ENCODE measurements at places on chromosomes 3 and 15.

DNA sequence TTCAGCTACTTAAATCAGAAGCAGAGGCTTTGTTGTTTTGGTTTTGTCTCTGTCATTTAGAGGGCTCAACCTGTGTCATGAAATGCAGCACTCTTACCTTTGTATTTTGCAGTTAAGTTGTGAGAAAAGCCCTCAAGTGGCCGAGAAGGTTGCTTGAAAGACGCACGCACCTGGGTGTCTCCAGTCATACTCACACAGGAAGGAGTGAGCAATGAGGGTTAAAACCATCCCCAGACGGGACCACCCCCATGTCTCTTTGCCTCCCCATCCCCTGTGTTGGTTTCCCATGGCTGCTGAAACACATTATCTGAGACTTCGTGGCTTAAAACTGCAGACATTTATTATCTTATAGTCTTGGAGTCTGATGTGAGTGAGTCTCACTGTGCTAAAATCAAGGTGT is 376.1 kb upstream of the CFAP20DC start:
- peak; percentile 10 for DNase-seq

- no peak for DNase-seq
These were observed 106.3 kb downstream of the ZBTB20 start for GRCh38 chr3:115040673-115041286.

DNA sequence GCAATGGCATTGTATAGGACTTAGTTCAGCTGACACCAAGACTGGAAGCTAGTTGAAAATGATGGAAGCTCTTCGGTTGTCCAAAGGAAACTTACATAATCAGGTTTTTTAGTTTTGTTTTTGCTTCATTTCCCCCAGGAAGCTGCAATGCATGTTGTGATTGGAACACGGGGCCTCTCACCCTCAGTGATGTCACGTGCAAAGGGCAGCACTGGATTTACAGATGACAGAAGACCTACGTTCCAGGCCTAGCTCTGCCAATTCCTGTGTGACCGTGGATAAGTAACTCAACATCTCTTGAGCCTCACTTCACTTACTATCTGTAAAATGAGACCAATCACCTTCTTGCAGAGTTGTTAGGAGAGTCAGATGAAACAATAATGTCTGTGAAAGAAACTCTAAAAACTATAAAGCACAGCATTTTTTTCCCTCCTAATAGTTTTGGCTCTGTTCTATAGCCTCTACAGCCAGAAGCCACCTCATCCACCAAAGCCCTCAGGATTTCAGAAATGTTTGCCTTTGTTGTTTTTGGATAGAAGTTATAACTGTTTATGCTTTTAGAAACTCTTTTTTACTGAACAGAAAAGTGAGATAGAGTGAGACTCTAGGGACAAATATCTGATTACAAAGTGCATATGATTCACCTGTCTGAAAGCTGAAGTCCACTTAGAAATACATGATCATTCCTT is 4.6 kb downstream of the RBSN start:
- DNase-seq: no peak

DNA sequence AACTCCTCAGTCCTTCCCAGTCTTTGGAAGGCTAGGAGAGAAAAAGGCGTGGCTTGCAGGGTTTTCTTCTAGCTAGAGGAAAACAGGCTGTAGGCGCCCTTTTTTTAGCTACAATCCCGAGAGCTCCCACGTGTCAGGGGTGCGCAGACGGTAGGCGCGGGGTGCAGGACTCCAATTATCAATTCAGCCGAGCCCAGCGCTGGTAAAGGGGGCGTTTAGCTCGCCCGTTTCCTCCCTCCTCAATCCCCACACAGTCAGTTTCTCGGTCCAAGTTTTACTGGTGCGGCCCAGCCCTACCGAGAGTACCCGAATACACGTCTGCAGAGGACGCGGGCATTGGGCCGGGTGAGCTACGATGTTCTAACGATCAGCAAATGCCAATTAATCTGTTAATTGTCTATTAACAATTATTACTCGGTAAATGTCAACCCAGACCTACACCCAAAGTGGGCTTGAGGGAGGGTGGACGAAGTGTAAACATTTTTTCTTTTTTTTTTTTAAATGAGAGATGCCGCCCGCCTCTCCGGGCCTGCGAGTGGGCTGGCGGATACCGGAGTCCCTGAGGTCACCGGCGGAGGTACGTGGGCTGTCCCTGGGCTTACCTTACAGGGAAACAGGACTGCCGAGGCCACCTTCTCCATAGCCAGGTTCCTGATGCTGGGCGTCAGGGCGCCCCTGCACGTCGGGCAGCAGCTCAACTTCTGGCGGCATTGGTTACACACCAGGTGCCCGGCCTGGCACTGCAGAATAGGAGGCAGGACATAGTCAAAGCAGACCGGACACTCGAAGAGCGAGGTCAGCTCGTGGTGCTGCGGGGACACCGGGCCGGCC is 923 bp downstream of the SIAH2 start:
- DNase-seq: no peak

GRCh38 chr3:196886144-196886543 is 18.4 kb downstream of the SENP5 start:
- DNase-seq: no peak

GRCh38 chr3:59430341-59430740 is 380.5 kb upstream of the CFAP20DC start:
- no peak for DNase-seq

GRCh38 chr3:50383750-50384149 is 24.4 kb upstream of the TMEM115 start:
- DNase-seq: no peak

GRCh38 chr15:33580526-33580925 is 269.8 kb downstream of the RYR3 start:
- no peak for DNase-seq

DNA sequence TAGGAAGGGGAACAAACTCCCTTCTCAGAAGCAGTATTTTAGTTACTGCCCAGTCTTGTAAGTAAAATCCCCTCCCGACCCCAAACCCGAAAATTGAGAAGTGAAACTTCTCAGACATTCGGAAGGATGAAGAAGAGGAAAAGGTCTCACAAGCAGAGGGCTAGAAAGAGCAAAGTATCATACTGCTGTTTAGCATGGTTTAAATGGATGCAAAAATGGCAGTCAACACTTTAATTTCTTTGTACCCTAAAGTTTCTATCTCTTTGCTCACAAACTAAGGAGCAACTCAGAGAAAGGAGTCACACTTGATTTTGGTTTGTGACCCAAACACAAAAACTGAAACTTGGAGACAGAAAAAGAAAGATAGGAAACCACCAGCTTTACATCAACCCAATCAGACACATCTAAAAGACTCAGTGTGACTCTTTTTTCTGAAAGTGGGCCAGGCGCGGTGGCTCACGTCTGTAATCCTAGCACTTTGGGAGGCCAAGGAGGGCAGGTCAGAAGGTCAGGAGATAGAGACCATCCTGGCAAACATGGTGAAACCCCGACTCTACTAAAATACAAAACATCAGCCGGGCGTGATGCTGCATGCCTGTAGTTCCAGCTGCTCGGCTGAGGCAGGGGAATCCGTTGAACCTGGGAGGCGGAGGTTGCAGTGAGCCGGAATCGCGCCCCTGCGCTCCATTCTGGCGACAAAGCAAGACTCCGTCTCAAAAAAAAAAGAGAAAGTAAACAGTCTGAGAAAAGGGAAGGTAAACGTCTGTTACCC is 63.2 kb upstream of the ATP11B start:
- no peak for DNase-seq

DNA sequence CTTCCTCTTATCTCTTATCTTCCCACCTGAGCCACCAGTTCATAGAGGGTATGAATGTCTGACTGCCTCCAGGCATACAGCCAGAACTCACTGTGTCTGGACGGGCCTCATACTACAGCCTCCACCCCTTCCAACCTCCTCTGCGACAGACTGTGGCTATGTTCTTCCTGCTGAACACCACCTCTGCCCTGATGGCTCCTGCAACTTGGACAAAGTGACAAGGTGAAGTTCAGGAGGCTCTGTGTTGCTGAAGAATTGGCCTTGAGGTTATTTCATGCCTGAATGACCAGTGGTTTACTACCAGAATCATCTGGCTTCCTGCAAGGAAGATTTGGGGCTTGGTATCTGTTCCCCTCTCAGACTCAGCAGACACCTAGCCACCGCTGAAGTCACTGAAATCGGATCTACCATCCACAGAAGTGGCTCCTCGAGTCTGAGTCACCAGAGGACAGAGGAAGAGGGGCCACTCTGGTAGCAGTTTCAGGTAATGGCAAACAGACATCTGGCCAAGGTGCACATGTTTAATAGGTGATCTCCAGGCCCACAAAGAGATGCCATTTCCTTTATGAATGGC is 14.2 kb upstream of the ULK3 start:
- DNase-seq: no peak

DNA sequence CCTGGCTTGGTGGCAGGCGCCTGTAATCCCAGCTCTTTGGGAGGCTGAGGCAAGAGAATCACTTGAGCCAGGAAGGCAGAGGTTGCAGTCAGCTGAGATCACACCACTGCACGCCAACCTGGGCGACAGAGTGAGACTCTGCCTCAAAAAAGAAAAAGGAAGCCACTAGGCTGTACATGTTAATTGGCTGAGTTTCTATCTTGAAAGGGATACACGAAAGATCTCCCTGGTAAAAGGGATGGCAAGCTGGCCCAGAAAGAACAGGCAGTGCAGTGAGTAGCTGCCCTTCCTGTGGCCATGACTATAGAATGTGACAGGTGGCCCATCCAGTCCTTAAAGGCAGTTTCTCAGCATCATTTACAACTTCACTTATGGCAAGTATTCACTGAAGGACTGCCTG is 12.3 kb downstream of the LRIG1 start:
- DNase-seq: no peak

DNA sequence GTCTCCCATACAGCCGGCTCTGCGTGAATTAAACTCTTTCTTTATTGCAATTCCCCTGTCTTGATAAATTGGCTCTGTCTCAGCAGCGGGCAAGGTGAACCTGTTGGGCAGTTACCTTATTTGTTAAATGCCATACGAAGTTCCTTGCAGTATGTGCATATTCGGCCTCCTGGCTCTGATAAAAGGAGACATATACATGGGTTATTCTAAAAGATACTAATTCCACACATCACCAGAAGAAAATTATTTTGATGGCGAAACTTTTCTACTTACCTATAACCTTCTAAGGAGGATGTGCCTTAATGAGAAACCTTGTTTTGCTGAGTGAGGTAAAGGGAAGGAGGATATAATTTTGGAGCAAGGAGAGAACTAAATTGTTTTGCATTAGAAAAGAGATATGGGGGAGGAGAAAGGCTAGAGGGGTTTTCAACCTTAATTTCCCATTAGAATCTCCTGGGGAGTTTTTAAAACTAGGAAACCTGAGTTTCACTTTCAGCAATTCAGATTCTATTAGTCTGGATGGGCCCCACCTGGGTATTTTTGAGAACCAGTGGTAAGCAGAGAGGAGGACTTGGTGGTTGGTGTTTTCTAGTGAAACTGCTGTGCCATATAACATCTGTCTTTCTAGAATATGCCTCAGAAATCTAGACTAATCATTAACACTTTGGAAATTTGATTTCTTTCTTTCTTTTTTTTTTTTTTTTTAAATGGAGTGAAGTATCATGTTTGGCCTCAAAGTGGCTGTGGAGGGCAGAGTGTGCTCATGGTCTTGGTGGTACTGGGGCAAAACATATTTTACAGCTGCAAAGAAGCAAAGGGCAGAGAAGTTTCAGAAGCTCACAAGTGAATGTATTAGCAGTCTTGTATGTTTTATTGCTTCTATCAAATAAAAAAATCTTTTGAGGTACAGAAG is 23.0 kb downstream of the NANOGP8 start:
- no peak for DNase-seq

DNA sequence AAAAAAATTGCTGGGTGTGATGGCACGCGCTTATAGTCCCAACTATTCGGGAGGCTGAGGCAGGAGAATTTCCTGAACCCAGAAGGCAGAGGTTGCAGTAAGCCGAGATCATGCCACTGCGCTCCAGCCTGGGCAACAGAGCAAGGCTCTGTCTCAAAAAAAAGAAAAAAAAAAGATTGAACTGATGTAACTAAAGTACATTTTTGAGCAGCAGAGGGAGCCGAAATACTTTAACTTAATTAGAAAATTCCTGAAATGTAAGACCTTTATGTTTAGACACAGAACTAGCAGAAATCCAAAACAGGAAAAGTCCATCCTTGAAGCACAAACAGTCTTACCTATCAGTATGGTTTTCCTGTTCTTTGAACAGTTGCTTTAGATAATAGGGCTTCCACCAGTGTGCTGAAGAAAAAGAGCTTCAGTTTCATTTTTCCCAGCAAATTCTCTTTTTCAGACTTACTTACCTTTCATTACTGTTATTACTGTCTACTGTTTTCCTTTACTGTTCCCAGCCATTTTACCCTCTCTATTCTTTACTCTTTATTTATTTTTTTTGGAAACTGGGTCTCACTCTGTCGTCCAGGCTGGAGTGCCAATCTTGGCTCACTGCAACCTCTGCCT is 33.4 kb upstream of the ZNF609 start:
- no peak for DNase-seq

DNA sequence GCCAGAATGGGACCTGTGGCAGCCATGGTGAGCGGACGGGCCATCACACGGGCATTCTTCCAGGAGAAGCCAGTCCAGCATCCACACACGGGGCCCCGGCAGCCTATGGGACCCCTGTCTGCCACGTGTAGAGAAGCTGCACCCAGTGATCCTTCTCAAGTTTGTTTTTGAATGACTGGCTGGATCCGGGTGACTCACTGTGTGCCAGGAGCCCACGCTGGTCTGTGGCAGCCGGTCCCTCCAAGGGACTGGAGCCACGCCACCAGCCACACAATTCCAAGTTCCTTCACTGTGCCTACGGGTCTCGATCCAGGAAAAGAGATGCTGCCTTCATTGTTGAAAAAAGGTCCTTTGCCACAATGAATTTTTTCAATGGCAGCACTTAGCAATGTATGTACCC is 58.1 kb downstream of the ATP10A start:
- DNase-seq: no peak

DNA sequence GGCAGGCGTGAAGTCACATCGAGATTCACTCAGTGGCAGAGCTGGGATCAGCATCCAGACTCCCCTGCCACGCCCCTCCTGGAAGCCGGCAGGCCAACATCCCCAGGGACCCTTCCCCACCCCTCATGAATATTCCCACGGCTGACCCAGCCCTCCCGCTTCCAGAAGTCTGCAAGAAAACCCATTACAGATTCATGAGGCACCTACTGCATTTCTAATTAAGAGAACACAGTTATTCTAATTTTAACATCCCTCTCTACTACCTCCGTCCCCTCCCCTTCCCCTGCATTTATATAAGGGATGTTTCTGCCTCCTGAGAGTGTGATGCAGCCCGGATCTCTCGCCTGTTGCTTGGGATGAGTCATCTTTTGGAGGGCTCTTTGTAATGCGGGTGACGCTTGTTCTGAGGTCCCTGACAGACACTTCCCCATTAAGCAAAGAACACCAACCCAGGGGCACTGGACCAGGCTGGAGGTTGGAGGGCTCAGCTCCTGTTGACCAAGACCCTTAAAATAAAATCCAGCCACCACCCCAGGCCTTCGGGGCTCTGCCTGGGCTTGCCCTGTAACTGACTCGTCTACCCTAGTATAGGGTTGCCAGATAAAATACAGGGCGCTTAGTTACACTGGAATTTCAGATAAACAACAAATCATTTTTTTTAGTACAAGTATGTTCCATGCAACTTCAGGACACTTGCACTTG is 118.7 kb downstream of the NUP210 start:
- DNase-seq: no peak
